ENCODE measurements at places on chromosomes 2 and 18.
A peak's percentile ranks its signal among the peaks of the same experiment; 100 is the strongest.

DNA sequence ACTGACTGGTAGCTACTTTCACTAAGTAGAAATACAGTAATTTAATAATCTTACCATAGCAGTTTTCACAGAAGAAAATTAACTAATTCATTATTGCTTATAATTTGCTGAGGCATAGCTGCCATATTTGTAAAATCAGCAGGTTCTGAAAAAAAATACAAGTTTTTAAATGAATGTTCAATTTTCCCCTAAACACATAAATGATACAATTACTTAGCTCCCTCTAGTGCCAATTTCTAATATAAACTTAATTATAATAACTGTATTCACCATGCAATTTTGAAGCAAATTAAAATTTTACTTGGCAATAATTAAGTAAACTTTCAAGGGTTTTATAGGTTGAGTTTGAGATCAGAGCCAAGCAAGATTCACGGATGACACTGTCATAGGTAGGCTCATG is 1321.6 kb upstream of the ACVR2A start:
- DNase-seq = peak; percentile 30

- DNase-seq = peak; percentile 35
Measured at GRCh38 chr2:222610746-222611145, 45.1 kb downstream of the FARSB start.

DNA sequence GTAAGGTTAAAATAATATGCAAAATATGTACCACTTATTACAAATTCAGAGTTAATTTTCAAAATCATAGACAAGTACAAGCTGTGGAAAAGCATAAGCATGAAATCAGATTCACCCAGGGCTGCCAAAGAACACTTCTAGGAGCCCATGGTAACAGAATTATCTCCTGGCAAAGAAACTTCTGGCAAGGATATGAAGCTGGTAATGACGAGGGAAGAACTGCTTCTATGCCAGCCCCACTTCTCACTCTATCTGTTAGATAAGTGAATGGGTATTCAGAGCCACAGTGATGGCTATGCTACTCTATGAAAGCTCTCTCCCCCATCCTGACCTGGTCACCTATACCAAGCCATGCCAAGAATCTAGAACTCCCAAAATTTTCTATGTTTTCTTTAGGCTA is 36.9 kb upstream of the PDE1A start:
- no peak for DNase-seq

GRCh38 chr18:11518788-11519685 is 90.4 kb upstream of the SLC35G4 start:
- peak; percentile 78 for DNase-seq

DNA sequence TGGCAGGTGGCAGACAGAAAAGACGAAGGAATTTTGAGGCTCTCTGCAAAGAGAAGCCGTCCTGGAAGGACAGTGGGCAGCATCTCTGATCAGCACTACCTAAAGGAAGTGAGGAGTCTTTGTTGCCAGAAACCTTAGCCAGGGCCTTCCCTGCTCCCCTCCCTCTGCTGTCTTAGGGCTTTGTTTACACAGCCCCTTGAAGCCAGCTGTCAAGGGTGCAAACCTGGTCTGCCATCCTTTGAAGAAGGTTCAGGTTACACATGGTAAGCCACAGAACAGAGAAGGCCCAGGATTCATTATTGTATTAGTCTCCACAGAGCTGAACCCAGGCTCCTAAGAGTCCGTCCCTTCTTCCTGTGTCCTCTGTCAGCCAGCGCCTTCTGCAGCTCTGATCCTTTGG is 356.7 kb downstream of the TGIF1 start:
- no peak for DNase-seq

GRCh38 chr18:72721330-72721729 is 146.5 kb downstream of the NETO1 start:
- no peak for DNase-seq

- DNase-seq = peak; percentile 47
Measured at GRCh38 chr18:74290794-74291471, 830 bp downstream of the CYB5A start.

- peak; percentile 33 for DNase-seq
Measured at GRCh38 chr2:61151436-61151835, 10.6 kb upstream of the C2orf74 start.

DNA sequence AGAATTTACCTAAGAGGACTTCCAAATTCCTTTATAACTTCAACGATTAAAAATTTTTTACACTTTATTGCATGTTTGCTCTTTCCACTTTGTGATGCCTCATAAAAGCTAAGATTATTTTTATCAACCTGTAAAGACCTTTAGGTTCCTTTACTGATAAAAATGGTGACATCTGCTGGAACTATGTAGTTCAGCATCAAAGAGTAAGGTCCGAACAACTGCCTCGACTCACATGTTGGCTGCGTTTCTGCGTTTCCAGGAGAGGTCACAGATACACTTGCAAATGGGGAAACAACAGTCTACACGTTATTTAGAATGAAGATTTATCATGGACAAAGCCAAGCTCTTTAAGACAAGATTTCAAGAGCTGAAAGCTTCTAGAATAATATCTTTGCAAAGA is 18.8 kb upstream of the TMX3 start:
- DNase-seq = no peak

DNA sequence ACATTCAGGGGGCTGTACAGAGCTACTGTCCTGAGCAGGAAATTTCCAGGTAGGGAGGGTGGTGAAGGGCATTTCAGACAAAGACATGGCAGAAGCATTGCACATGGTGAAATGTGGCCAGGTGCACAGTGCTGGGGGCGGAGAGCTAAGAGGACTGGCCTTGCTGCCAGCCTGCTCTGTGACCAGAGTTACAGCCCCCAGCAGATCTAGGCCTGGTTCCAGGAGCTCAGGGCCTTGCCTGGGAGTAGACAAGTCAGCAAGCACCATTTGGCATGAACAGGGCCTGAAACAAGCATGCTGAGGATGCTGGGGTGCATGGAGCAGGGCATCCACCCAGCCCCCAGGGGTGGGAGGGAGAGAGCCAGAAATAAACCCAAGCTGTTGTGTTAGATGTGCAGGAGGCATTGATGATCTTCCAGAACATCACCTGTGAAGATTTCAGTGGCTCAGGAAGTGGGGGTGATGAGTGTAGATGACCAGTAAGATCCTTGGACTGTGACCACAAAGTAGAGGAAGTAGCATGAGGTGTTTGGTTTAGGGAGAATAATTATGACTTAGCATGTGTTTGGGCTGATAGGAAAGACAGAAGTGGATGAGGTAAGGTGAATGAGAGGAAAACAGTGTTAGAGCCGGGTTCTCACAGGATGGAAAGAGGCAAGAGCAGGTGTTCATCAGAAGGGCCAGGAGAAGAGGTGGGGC is 61.1 kb downstream of the COA5 start:
- no peak for DNase-seq

GRCh38 chr18:69980982-69981804 is 33.5 kb upstream of the CD226 start:
- DNase-seq = no peak

- no peak for DNase-seq
Measured at GRCh38 chr2:206855585-206856433, 83.5 kb upstream of the CPO start.

- peak; percentile 0 for DNase-seq
Measured at GRCh38 chr2:163974766-163975165, 239.0 kb upstream of the FIGN start.

GRCh38 chr2:54952425-54952824 is 97.8 kb downstream of the RTN4 start:
- DNase-seq = no peak

DNA sequence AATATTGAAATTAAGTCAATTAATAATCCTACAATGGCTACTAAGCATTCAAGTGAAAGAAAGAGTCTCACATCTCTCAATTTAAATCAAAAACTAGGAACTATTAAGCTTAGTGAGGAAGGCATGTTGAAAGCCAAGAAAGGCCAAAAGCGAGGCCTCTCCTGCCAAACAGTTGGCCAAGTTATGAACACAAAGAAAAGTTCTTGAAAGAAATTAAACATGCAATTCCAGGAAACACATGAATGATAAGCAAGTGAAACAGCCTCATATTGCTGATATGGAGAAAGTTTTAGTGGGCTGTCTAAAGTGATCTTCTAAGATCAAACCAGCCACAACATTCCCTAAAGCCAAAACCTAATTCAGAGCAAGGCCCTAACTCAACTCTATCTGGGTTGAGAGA is 11.8 kb downstream of the RDH14 start:
- peak; percentile 51 for DNase-seq

DNA sequence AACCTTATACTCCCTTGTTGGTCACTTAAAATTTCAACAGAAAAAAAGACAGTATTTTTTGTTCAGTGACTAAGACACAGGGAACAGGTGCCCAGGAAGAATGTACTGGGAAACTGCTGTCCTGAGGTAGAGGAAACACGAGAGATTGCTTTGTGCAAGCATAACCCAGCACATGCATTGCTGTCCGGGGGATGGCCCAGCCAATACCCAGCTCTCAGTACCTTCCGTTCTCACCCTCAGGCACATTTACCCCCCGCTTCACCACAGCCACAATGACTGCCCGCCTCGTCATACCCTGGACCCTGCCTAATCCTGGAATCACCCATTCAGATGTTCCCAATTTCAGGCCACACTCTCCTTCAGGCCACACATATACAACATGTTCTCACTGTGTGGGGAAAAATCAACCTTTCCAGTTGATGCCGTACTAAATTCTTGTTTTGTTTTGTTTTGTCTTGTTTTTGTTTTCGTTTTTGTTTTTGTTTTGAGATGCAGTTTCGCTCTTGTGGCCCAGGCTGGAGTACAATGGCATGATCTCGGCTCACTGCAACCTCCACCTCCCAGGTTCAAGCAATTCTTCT is 140.7 kb downstream of the ESCO1 start:
- DNase-seq = no peak

- DNase-seq = no peak
Measured at GRCh38 chr2:63849381-63850203, 7.9 kb downstream of the UGP2 start.

GRCh38 chr2:112630268-112630667 is 15.5 kb upstream of the SLC20A1 start:
- DNase-seq = no peak

DNA sequence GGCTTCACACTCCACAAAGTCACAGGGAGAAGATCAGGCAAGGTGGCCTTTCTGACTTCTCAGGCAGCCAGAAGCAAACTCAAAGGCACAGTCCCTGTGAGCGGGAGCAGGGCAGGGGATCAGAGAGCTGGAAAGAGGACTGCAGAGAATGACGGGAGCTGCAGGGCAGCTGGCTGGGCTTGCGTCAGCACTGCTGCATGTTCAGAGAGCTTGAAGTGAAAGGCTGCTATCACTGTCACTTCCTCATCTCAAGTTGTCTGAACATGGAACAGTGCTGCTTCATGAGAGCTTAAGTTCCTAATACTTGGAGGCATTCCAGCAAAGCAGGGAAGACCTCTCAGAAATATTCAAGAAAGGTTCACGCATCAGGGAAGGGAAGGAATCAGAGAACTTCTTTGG is 20.4 kb downstream of the TGFBRAP1 start:
- peak; percentile 60 for DNase-seq

GRCh38 chr2:234494361-234495250 is 2.3 kb downstream of the ARL4C start:
- DNase-seq = peak; percentile 49

All from cardiac muscle cell (in vitro differentiated cells and primary cell).